ENCODE measurements at places on chromosomes 2 and 18.

DNA sequence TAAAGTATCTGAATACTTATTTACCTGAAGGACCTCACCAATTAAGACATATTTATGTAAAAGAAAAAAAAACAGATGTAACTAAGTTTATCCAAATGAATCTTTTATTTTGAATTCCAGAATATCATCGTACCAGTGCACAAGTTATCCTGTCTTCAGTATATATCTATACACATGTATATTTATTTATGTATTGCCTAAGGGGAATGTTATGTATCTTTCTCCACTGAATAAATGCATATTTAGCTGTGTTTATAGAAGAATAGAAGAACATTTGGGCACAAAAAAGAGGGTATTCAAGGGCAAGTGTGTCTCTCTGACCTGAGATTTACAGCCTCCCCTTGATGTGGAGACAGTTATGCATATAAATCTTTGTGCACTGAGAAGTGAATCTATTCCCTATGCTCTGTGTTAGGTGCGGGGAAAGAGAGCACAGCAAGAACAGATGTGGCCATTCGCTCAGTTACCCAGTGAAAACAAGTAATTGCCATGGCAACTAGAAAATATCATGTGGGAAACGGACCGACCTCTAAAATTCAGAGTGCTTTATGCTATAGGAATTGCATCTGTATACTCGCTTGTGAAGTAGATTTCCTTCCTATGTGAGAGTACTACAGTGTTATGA, 39.5 kb upstream of the ASXL3 start:
- DNase-seq, result no peak

- no peak for DNase-seq
Observed at GRCh38 chr2:62181843-62182242, 14.1 kb upstream of the B3GNT2 start.

GRCh38 chr2:68726608-68727367, 7.8 kb upstream of the ARHGAP25 start:
- DNase-seq, result no peak

GRCh38 chr2:127415593-127416505, 2.4 kb upstream of the PROC start:
- peak; percentile 41 for DNase-seq

GRCh38 chr2:219448099-219448775, 13.6 kb downstream of the SPEG start:
- DNase-seq, result no peak

GRCh38 chr18:22667616-22668422, 250.1 kb upstream of the CTAGE1 start:
- DNase-seq, result no peak

- no peak for DNase-seq
Observed at GRCh38 chr18:13220361-13220991, 1.9 kb downstream of the LDLRAD4 start.

DNA sequence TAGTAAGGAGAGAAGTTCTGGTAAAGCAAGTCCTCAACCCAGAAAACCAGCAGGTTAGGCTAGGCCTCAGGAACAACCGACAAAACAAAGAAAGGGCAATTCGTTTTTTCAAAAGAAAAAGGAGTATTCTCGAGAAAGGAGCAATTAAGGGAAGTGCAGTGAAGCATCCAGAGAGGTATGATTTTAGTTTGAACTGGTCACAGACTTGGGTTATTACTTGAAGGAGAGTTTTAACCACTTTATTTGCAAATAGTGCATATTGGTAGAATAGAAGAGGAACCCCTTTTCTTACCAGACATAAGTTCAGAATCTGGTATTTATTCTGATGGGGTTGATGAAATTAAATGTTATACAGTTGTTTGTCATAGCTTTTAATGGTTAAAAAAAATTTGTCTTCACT, 110.0 kb upstream of the GCFC2 start:
- DNase-seq, result no peak

GRCh38 chr2:200469708-200470211, 40.1 kb downstream of the KCTD18 start:
- no peak for DNase-seq

DNA sequence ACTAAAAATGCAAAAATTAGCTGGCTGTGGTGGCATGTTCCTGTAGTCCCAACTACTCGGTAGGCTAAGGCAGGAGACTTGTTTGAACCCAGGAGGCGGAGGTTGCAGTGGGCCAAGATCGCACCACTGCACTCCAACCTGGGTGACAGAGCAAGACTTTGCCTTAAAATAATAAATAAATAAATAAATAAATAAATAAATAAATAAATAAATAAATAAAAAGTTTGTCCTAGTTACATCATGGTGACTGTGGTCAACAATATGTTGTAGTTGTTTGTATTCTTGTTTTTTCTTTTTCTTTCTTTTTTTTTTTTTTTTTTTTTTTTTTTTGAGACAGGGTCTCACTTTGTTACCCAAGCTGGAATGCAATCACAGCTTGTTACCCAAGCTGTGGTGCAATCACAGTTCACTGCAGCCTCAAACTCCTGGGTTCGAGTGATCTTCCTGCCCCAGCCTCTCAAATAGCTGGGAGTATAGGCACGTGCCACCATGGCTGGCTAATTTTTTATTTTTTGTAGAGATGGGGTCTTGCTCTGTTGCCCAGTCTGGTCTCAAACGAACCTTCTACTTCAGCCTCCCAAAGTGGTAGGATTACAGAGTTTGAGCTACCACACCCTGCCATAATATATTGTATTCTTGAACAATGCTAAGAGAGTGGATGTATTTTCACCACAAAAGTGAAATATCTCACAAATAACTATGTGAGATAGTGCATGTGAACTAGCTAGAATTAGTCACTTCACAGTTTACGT, 185.0 kb downstream of the PHLPP1 start:
- DNase-seq, result no peak

GRCh38 chr2:112626604-112627059, 19.1 kb upstream of the SLC20A1 start:
- DNase-seq, result peak; percentile 43

Measured in NCI-H1930 (cell line).